ENCODE measurements at places on chromosomes 5 and 9. TPM values are rescaled to one million over a fixed set of nuclear protein-coding genes. Genes with fewer than 3 reads are reported as not detected.

DNA sequence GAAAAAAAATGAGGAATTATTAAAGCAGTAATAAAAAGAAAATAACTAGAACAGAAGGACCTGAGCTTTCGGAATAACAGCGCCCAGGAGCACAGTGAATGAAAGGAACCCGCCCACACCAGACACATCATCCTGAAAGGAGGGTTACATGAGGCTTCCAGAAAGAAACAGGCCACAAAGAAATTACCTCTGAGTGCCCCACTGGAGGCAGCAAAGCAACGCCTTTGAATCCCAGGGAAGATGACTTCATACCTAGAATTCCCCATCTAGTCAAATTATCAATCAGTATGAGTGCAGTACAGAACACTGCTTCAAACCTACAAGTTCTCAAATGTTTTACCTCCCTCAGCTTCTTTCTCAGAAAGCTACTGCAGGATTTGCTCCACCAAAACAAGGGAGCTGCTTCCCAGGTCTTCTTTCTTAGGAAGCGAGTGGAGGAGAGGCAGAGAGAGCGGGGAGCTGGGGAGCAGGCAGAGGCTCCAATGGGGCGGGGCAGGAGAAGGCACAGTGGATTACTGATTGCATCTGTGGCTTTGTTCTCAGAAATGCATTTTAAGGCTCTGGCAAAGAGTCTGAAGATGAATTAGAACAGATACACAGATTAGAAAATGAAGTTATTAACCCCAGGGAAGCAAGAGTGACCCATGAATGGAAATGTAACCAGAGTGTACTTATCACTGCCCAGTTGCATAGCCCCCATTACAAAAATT is 87.1 kb downstream of the SEMA4D start:
- H3K4me1 ChIP-seq: peaks cover 22% of the 10 kb centered on the region
- peaks cover 17% of the 10 kb centered on the region for H3K36me3 ChIP-seq

- no peaks in the 10 kb centered on the region for H3K36me3 ChIP-seq
- H3K4me1 ChIP-seq: peaks cover 5% of the 10 kb centered on the region
- H3K27me3 ChIP-seq: no peaks in the 10 kb centered on the region
- no peak overlapping the region for H3K4me3 ChIP-seq
- no peak for DNase-seq
Measured at GRCh38 chr5:132674671-132675506, 1.1 kb downstream of the IL4 start.

- H3K4me1 ChIP-seq: no peaks in the 10 kb centered on the region
- no peaks in the 10 kb centered on the region for H3K27me3 ChIP-seq
- no peak for DNase-seq
Measured at GRCh38 chr5:57117596-57117995, 56.3 kb upstream of the GPBP1 start.

DNA sequence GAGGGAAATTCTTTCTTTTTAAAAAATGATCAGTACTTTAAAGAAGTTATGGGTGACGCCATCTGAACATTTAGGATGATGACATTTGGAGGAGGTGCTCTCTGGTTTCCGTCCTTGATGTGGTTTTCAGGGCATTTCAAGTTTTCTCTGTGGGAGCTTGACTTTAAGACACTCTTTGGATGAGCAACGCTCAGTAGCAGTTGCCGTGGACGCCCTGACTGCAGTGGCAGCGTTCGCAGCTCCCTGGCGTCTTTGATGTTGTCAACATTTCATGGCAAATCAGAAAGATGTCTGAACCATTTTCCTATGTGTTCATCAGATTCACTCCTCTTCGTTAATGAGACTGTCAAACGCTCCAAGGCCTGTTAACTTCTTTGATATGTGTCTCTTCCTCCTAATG is 86.1 kb downstream of the ZNF354C start:
- H3K4me1 ChIP-seq: peaks cover 18% of the 10 kb centered on the region
- H3K36me3 ChIP-seq: no peaks in the 10 kb centered on the region
- no peak overlapping the region for H3K27ac ChIP-seq
- no peak overlapping the region for H3K4me3 ChIP-seq
- H3K27me3 ChIP-seq: no peaks in the 10 kb centered on the region

DNA sequence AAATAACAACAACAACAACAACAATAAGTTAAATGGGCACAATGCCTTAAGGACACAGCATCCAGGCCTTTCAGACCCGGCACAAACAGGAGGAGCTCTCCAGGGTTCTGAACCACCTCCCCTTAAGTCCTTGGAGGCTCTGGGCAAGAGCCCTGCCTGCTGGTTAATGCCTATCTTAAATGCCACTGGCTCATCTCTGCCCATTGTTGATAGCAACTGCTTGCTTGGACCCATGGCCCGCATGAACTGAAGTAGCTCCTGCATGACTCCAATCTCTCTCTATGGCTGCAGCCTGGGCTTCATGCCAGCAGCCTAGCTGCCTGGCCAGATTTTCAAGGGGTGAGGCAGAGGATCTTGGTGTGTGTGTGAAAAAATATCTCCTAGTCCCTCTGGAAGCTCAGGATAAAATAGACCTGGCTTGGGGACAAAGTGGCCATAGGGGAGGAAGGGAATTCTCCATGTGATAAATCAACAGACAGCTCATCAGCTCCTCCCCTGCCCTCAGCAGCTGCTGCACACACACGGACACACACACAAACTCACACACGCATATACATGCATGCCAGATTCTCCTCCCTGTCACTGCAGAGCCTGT is 27.4 kb downstream of the FAM219A start:
- no peak overlapping the region for H3K4me3 ChIP-seq
- DNase-seq: peak; percentile 52
- peaks cover 12% of the 10 kb centered on the region for H3K4me1 ChIP-seq
- H3K36me3 ChIP-seq: no peaks in the 10 kb centered on the region

The SSNA1 gene
- total RNA-seq: 66.4 TPM

DNA sequence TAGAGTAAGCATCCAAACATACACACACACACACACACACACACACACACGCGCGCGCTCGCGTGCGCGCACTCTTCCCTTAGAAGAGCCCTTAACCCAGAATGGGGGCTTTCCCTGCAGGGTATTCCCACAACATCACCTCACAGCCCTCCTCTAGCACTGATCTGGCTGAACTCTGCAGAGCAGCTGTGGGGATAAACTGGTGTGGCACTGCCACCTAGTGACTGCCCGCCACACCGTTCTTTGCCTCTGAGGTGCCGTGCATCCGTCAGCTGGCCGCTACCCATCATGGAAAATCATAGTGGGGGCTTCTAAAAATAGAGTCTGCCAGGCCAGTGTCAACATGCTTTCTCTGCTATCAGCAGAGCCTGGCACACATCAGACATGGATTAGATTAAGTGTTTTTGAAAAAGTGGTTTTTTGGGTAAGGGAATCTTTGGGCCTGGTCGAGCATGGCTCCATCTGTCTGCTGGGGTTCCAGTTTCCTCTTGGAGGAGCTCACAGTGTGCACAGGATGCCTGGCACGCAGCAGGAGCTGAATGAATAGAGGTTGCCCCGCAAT is 88.1 kb downstream of the KCNN2 start:
- no peak overlapping the region for H3K4me3 ChIP-seq
- peaks cover 7% of the 10 kb centered on the region for H3K4me1 ChIP-seq
- H3K27ac ChIP-seq: no peak overlapping the region
- H3K27me3 ChIP-seq: peaks cover 5% of the 10 kb centered on the region
- H3K36me3 ChIP-seq: no peaks in the 10 kb centered on the region
- DNase-seq: peak; percentile 63

DNA sequence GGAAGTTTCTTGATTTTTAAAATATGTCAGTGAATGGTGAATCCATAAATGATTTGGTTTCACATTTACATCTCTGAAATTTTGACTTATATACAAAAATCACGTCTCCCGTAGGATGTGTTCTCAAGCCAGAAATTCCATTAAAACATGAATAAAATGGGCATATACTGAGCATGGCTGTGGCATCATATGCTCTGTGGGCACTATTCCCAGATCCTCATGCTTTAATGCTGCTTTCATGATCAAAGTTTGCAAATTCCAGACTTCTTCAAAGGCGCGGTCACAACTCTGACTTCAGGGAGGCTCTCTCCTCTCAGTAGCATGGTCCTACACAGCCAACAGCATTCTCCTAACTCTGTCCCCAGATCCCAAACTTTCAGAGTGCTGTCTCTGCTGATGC is 723.2 kb downstream of the TAF11L14 start:
- H3K27me3 ChIP-seq: no peaks in the 10 kb centered on the region
- no peak for DNase-seq
- no peak overlapping the region for H3K27ac ChIP-seq
- no peak overlapping the region for H3K4me3 ChIP-seq
- no peaks in the 10 kb centered on the region for H3K4me1 ChIP-seq

The PHAX gene
- total RNA-seq: 51.4 TPM

- H3K36me3 ChIP-seq: no peaks in the 10 kb centered on the region
- peaks cover 49% of the 10 kb centered on the region for H3K4me1 ChIP-seq
- no peaks in the 10 kb centered on the region for H3K27me3 ChIP-seq
- no peak for DNase-seq
- H3K27ac ChIP-seq: peak overlapping the region; percentile 23
- no peak overlapping the region for H3K4me3 ChIP-seq
Measured at GRCh38 chr9:131674425-131675421, 65.2 kb downstream of the RAPGEF1 start.

GRCh38 chr5:172695232-172696054 is 54.4 kb downstream of the NEURL1B start:
- H3K27ac ChIP-seq: no peak overlapping the region
- no peaks in the 10 kb centered on the region for H3K36me3 ChIP-seq
- H3K4me3 ChIP-seq: no peak overlapping the region
- no peak for DNase-seq
- H3K4me1 ChIP-seq: peaks cover 15% of the 10 kb centered on the region

The SHLD3 gene
- total RNA-seq: 4.3 TPM

DNA sequence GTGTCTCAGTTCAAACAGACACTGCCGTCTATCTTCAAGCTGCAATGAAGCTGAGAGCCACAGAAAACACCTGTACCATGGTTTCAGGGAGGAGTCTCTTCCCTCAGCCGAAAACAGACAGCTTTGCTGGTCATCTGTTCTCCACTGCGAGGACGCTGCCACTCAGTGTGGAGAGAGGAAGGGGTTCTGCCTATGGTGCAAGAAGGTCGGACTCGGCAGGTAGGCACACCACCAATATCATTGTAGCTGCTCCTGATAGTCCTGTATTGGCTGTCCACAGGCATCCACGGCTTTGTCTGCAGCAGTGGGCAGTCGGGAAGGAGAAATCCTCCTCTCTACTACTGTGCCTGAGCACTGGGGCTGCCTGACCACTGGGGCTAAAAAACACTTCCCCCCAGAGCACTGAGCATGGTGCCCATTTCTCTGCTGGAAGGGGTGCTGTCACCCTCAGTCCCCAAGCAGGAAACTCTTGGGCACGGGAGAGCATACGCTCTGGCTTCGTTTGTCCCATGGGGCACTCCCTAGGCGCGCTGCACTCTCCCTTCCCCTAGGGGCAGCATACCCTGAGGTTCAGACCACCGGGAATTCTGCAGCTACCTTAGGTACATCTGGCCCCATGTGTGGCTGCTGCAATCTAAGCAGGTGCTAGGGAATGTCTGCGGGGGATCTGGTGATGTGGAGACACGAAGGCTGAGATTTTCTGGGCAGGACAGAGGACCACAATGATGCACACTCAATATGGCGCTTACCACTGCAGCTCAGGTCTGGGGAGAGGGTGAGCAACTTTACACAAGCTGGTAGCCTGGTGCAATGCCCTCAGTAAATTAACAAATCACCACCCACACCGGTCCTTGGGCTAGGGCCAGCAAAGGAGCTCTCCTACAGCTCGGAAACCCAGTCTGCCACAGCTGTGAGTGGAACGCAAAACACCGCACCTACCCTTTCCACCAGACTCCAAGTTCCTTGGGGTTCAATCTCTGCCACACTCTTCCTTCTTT is 880.9 kb upstream of the SEMA6A start:
- H3K36me3 ChIP-seq: no peaks in the 10 kb centered on the region
- H3K27me3 ChIP-seq: no peaks in the 10 kb centered on the region
- no peak for DNase-seq
- no peak overlapping the region for H3K27ac ChIP-seq

- no peaks in the 10 kb centered on the region for H3K27me3 ChIP-seq
- peak overlapping the region; percentile 95 for H3K27ac ChIP-seq
- H3K36me3 ChIP-seq: peaks cover 2% of the 10 kb centered on the region
- peaks cover 67% of the 10 kb centered on the region for H3K4me1 ChIP-seq
- peak overlapping the region; percentile 88 for H3K4me3 ChIP-seq
- DNase-seq: peak; percentile 23
Measured at GRCh38 chr9:2158111-2158610, 143.0 kb downstream of the SMARCA2 start.

DNA sequence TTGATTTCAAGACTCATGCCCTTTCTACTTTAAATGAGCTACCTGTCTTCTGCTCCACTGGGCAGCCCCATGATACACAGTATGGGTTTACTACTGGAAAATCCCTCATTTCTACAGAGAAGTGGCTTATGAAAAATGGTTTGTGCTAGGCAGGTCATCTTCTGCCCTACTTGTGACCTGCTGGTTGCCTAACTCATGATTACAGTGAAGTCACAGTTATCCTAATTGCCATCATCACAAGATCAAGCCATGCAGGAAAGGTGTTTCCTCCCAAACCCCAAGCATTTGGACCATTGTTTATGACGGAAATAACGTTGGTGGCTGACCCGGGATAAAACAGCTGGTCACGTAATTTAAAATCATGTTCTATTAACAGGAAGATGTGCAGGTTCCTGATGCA is 330.6 kb downstream of the ACTL7B start:
- no peaks in the 10 kb centered on the region for H3K36me3 ChIP-seq
- no peak overlapping the region for H3K4me3 ChIP-seq
- H3K27me3 ChIP-seq: no peaks in the 10 kb centered on the region
- no peaks in the 10 kb centered on the region for H3K4me1 ChIP-seq
- H3K27ac ChIP-seq: no peak overlapping the region

The LPAR1 gene
- total RNA-seq: 11.3 TPM

- H3K4me3 ChIP-seq: no peak overlapping the region
- DNase-seq: no peak
- H3K36me3 ChIP-seq: no peaks in the 10 kb centered on the region
- no peaks in the 10 kb centered on the region for H3K27me3 ChIP-seq
- H3K27ac ChIP-seq: no peak overlapping the region
- peaks cover 4% of the 10 kb centered on the region for H3K4me1 ChIP-seq
Measured at GRCh38 chr5:110086658-110087388, 397.1 kb downstream of the MAN2A1 start.

DNA sequence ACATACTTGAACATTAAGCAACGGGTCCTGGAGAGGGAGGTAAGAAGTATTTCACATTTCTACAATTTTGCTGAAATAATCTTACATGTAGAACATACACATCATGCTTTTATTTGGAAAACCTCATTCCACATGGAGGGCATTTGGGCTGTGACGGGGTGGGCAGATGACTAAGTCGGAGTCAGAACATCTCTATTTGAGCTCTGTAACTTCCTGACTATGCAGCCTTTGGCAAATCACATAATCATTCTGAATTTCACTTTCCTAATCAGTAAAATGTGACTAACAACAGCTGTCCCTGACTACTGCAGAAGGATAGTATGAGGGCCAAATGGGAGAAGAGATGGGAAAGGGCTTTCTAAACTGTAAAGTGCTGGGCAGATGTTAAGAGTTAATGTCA is 17.1 kb upstream of the IL6ST start:
- peaks cover 4% of the 10 kb centered on the region for H3K36me3 ChIP-seq
- no peak overlapping the region for H3K4me3 ChIP-seq
- no peaks in the 10 kb centered on the region for H3K4me1 ChIP-seq
- no peak overlapping the region for H3K27ac ChIP-seq
- DNase-seq: no peak

The CYSRT1 gene
- total RNA-seq: 1.2 TPM

The BARX1 gene
- total RNA-seq: not detected

The EGFL7 gene
- 14.1 TPM for total RNA-seq

Measured in neural crest cell (in vitro differentiated cells).